ENCODE measurements at places on chromosomes 3 and 15.

DNA sequence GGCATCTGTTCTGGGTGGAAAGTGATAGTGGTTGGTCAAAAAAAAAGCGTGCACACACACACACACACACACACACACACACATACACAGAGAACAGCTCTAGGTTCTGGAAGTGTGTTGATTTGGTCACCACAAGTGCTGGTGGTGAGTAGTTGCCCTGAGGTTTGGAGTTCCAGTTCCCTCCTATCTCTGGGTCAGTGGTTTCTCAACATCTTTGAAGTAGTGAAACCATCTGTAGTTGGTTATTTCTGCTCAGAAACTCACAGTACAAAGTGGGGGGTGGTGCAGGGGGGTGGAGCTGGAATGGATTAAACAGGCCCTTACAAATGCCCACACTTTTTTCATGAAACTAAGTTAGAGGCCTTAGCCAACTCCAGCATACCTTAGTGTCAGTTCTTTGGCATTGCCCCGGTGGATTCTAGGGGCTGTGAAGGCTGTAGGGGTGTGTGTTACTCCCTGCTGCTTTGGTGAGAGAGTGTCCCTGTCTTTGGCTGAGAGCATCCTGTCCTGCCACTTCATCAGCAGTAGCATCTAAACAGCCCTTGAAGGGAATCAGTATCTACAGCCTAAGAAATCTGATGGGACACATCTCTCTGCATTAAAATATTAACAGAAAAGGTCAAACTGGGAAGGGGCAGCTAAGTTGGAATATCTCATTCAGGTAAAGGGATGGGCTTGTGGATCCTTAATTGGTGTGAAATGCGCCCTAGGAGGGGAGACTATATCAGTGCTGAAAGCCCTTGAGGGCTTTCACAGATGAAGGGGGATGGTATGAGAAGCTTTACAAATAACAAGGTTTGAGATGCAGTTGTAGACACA is 20.6 kb downstream of the SMAD3 start:
- DNase-seq, result no peak

- no peak for DNase-seq
These were observed 1.1 kb downstream of the TM6SF1 start for GRCh38 chr15:83108266-83109219.

- no peak for DNase-seq
These were observed 74.0 kb downstream of the HERC1 start for GRCh38 chr15:63759752-63760151.

DNA sequence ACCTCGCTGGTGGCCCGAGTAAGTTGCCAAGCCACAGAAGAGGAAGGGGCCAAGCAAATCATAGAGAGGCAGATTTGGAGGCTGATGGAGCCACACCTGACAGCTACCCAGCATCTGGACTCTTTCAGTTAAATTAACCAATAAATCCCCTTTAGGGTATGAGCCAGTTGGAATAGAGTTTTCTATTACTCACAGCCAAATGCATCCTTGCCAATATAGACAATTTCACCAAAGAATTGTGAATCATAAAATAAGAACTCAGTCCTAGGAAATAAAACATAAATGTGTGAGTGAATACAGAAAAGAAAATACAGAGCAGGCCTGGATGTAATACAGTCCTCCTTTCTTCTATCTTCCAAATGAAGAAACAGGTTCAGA is 161.6 kb upstream of the ANKRD28 start:
- DNase-seq, result no peak

DNA sequence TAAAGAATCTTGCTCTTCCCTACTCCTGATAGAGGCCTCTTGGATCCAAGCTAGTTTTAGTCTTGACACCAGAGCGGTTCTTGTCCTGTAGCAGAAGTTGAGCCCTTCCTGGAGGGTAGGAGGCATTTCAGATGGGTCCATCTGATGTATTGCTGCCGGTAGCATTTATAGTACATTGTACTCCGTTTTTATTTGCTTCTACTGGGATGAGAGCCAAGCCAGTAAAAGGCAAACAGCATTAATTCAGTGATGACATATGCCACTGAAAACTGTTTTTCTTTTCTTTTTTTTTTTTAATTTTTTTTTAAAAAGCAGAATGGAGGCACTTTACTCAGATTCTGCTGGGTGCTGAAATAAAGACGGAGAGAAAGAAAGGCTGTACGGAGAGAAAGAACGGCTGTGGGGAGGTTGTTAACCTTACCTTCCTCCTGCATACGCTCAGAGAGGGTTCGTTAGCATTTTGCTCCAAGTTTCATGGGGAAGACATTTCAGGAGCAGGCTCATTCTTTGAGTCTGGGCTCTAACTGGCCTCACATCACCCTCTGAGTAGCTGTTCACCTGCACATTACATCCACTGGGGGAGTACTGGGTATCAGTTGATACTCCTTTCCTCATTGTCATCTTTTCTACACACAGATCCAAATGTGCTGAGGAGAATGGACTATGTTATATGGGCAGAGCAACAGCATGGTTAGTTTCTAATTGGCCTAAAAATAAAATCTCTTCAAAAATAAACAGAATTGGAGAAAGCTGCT is 161.5 kb downstream of the FEZF2 start:
- DNase-seq, result peak; percentile 75

- DNase-seq, result no peak
These were observed 221.4 kb upstream of the NANOGP8 start for GRCh38 chr15:35306361-35306981.

DNA sequence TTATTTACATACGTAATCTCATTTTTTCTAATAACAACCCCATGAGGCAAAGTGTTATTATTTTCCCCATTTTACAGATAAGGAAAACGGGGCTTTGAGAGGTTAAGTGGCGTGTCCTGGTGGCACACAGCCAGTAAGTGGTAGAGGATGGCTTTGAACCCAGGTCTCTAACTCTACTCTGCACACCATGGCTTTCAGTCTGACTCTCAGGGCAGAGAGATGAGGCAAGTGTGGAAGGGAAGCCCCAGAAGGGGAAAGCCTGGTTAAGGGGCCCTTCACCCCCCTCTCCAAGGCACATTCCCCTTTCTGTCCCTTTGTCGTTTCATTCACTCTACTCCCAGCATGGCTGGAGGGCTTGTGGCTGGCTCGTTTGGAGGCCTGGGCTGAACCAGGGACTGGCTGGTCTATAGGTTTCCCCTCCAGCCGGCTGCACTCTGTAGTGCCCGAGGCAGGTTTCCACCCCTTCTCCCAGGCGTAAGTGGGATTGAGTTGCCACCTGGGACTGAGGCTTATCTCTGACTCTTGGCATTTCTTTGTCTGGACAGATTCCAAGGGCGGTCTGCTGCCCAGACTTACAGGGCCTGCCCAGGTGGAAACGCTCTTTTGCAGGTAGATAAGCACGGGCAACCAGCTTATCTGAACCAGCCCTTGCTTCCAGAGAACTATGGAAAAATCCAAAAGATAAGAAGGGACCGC is 12.1 kb downstream of the SEMA4B start:
- DNase-seq, result no peak

GRCh38 chr3:65831733-65832425 is 206.8 kb downstream of the MAGI1 start:
- no peak for DNase-seq

GRCh38 chr3:70519026-70519425 is 206.6 kb upstream of the MDFIC2 start:
- DNase-seq, result no peak

- DNase-seq, result no peak
These were observed 9.8 kb downstream of the RPL15 start for GRCh38 chr3:23926736-23927135.

DNA sequence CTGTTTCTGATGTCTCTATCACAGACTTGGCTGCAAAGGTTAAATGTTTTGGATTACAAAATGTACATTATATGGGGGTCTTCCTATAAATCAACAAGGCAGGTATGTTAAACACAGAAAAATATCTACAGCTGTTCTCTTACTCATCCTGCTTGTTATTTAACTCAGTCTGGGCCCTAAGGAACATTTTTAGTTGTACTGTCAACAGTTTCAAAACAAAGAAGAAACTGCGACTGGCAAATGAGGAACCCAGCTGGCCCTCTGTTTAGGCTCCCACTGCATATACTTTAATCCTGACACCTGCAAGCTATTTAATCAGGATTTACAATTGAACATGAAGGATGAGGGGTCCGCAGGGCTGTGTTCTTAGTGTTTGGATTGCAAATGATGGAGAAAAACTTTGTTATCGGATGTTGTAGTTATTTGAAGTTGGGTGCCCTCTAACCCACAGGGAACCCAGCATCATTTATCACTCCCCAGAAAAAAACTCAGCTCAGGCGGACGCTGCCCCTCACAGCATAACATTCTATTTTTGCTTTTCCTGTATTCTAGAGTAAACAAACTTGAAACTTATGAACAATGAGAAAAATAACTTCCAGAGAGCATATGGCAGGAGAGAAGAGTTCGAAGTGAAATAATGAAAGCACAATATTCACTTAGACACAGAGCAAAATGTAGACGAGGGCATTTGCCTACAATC is 91.2 kb downstream of the POLR2M start:
- DNase-seq, result no peak

GRCh38 chr15:25850154-25851111 is 12.7 kb downstream of the ATP10A start:
- no peak for DNase-seq

- no peak for DNase-seq
These were observed 252.7 kb upstream of the ICE2 start for GRCh38 chr15:60731583-60732130.

DNA sequence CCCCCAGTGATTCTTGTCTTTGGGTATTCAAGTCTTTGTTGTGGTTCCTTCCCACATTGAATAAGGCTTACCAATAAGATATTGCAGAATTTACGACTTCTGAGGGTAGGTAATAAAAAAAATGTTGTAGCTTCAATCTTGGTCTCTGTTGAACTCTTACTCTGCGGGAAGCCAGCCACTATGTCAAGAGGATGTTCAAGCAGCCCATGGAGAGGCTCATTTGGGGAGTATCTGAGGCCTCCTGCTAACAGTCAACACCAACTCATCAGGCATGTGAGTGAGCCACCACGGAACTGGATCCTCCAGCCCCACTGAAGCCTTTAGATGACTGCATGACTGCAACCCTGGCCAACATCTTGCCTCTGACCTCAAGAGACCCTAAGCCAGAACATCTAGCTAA is 3.2 kb upstream of the TBC1D23 start:
- DNase-seq, result no peak

- no peak for DNase-seq
These were observed 232.0 kb downstream of the CLSTN2 start for GRCh38 chr3:140166861-140167599.

DNA sequence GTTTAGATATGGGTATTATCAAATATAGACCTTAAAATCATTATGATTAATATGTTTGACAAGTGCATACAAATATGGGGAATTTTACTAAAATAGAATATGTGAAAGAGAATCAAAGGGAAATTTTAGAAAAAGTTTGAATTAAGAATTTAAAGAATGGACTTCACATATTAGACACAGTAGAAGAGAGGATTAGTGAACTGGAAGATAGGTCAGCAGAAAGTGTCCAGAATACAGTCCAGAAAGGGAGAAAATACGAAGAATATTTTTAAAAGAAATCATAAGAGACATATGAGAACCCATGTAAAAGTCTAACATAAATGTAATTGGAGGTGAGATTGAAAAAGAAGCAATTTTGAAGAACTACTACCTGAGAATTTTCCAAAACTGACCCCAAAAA is 139.9 kb downstream of the DTWD1 start:
- DNase-seq, result no peak

- no peak for DNase-seq
These were observed 1.6 kb downstream of the SERP1 start for GRCh38 chr3:150544726-150545125.

DNA sequence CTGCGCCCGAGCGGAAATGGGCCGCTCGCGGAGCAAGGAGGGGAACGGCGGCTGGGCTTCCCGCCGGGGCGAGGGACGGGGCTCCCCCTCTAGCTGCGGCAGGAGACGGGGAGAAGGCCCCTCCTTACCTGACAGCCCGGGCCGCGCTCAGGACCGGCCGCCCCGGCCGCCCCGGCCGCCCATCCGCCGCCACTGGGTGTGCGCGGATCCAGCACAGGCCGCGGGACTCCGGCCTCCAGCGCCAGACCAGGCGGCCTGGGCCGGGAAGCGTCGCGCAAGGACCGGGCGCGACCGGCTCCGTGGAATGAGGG is 296 bp downstream of the TPRA1 start:
- DNase-seq, result no peak

GRCh38 chr3:119500901-119501300 is 2.6 kb downstream of the TIMMDC1 start:
- DNase-seq, result no peak

DNA sequence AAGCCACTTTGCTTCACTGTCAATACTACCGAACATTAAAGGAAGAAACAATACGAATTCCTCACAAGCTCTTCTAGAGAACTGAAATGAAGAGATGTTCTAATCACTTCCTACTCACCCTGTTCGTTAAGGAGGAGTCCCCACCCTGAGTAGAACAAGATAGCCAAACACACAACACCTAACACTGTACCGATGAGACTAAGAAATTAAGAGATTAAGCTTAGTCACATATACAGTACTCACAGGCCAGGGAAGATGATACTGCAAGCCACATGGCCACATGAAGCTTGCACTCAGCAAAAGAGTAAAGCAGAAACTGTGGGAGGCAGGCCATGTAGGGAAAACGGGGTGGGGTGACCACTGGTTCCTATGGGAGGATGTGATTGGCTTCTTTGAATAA is 48.0 kb downstream of the CGGBP1 start:
- no peak for DNase-seq

Data from NCI-H1694 treated with DMSO at 0.1 percent for 48 hours (cell line).